Fibroblast of skin of left quadriceps (primary cell): ENCODE measurements at places on chromosomes 4 and X.
A peak's percentile ranks its signal among the peaks of the same experiment; 100 is the strongest.

- no peak for DNase-seq
These were observed 36.7 kb upstream of the ANK2 start for GRCh38 chr4:113012786-113013185.

DNA sequence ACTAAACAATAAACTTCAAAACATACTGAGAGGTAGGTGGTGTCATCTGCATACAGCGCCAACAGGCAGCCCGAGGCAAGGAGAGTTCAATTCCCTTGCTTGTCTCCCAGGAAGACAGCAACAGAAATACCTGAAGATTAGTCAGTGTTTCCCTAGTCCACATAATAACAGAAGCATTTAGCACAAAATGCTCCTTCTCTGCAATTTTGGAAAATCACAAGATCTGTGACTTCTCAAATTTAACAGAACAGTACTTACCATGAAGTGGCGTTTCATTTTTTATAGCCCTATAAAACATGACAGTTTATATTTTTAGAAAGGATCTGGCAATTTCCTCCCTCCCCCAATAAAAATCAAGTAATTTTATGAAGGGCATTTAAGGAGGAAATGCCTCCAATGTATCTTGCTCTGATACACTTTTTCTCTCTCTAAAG, 67.1 kb upstream of the MYOZ2 start:
- DNase-seq, result no peak

DNA sequence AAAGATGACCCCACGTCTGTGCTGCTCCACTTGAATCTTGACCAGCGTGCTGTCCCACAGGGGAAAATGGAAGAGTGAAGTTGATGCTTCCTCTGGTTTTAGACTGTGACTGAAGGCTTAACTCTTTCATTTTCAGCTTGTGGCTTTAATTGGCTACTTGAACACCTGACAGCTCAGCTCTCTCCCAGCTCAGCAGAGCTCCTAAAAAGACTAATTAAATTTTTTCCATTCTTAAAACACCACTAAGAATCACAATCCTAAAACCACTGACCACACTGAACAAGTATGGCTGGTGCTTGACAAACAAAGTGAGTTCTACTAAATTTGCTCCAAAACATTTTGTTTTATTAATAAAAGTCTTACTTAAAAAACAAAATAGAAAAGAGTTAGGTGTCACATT, 71.7 kb downstream of the SRPX start:
- no peak for DNase-seq

GRCh38 chrX:1420371-1420770, 28.5 kb upstream of the SLC25A6 start:
- DNase-seq, result no peak

DNA sequence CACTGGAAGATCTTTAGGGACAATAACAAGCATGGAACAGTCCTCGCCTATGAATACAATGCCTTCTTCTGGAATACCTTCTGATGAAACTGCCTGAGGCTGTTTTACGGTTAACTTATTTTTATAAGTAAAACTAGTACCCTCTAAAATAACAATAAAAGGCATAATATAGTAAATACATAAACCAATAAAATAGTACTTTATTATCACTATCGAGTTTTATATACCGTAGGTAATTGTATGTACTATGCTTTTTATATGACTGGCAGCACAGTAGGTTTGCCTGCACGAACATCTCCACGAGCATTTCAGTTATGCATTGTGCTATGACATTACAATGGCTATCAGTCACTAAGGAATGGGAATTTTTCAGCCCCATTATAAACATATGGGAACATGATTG, 8.0 kb downstream of the GUCY1A1 start:
- DNase-seq, result no peak

DNA sequence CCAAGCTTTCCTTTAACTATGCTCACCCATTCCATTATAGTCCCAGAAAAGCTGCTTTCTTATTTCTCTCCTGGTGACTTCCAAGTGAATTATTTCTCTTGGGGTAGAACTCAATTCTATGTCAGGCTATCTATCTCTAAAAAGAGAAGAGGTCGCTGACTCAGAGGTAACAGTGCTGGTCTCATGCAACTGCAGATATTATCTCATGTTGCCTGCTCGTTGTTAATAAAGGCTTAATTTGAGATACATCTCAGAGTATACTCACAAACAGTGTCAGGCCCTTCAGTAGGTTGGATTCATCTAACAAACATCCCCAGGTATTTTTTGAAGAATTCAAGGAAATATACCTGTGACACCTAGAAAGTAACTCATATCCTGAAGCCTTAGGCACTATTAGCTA, 2.7 kb downstream of the TMEM154 start:
- no peak for DNase-seq

DNA sequence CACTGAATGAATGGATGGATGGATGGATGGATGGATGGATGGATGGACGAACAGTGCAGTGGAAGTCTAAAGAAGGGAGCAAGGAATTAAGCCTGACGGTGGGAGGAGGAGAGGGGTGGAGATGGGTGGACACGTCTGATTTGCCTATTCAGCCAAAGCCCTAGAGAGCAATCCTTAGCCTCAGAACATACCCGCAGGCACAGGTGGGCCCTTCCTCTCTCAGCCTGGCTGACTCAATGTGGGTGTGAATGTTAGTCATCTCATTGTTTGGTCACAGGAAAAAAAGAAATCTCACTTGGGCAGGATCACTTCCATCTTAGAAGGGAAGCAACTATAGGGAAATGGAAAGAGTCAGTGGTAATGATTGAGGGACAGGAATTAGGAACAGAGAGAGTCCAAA, 165.9 kb downstream of the PJA1 start:
- no peak for DNase-seq

- peak; percentile 39 for DNase-seq
These were observed 41.0 kb upstream of the UCP1 start for GRCh38 chr4:140609548-140610425.

DNA sequence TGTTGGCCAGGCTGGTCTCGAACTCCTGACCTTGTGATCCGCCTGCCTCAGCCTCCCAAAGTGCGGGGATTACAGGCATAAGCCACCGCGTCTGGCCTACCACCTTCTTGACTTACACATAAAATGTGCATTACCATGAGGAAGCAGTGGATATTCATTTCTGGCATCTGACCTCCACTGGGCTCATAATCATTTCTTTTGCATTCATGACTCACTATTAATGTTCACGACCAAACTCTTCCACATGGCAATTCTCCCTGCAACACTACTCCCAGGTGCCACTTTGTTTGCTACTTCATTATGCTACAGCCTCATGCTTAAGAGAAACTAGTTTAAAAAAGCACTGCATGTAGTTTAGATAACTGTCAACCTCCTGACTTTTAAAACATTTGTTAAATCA, 22.7 kb downstream of the RASGEF1B start:
- DNase-seq, result no peak

GRCh38 chr4:181140037-181140603, 1103.1 kb upstream of the TENM3 start:
- DNase-seq, result no peak

GRCh38 chrX:17706676-17707075, 30.6 kb upstream of the SCML1 start:
- peak; percentile 44 for DNase-seq

DNA sequence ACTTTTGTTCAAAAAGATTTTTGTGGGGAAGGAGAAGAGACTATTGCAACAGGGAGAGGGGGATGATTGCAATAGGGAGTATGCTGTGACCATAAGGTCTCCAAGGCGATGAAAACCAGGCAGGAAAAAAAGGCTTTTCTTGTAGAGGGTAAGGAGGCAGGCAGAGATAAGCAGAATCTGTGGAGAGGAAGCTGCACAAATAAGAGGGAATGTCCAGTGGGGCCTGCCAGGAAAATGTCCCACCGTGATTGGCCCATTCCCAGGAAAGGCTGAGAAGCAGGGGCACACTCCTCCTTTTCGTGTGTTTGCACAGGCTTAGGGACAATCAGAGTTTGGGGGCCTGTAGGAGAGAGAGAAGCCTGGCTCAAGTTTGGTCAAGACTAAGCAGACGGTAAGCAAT, 29.1 kb downstream of the SPACA5 start:
- no peak for DNase-seq

GRCh38 chr4:185644408-185644807, 109.1 kb upstream of the PDLIM3 start:
- DNase-seq, result no peak

GRCh38 chr4:150039274-150040127, 38.7 kb upstream of the DCLK2 start:
- DNase-seq, result no peak

DNA sequence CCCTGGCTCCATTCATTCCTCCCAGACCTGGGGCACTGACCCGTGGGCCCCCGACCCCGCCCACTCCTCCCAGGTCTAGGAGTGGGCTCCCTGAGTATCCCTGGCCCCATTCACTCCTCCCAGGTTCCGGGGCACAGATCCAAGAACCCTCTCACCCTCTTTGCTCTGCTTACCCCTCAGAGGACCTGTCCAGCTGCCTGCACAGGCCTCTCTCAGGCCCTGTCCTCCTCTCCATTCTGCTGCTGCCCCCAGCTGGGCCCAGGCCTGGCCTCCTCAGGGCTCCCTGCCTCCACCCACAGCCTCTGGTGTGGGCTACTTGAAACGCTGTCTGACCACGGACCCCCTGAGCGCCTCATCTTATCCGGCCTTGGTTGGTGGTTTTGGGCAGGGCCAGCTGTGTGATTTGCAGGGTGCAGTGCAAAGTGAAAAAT, 217.7 kb upstream of the PSAPL1 start:
- no peak for DNase-seq

GRCh38 chr4:32191961-32192360, 1471.8 kb downstream of the PCDH7 start:
- no peak for DNase-seq

- peak; percentile 21 for DNase-seq
These were observed 78.8 kb downstream of the TMEM47 start for GRCh38 chrX:34578237-34578636.

GRCh38 chr4:149026696-149027095, 584.5 kb upstream of the NR3C2 start:
- DNase-seq, result no peak

DNA sequence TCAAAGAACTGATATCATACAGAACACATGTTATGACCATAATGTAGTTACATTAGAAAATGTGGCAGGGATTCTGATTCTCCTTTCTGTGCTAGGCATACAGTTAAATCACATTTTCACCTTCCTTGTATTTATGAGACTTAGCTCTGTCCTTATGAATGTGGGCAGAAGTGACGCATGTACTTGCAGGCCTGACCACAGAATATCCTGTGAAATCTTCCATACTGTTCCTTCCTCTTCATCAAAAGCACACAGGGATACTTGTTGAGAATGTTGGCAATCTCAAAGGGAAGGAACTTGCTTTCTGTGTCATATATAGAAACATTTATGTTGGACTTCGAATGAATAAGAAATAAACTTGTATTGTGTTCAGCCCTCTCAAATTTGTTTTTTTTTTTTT, 17.2 kb upstream of the MYOZ2 start:
- DNase-seq, result no peak

DNA sequence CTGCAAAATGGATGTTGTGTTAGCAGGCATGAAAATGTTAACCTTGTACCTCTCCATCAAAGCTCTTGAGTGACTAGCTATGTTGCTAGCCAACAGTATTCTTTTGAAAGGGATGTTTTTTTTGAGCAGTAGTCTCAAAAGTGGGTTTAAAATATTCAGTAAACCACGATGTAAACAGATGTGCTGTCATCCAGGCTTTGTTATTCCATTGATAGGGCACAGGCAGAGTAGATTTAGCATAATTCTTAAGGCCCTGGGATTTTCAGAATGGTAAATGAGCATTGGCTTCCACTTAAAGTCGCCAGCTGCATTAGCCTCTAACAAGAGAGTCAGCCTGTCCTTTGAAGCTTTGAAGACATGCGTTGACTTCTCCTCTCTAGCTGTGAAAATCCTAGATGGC, 18.4 kb downstream of the FGF2 start:
- DNase-seq, result no peak

GRCh38 chrX:34909151-34909550, 33.4 kb upstream of the FAM47B start:
- no peak for DNase-seq

- DNase-seq, result no peak
These were observed 57.4 kb downstream of the GATB start for GRCh38 chr4:151703401-151703800.

- no peak for DNase-seq
These were observed 13.2 kb downstream of the GALNT7 start for GRCh38 chr4:173181848-173182247.

DNA sequence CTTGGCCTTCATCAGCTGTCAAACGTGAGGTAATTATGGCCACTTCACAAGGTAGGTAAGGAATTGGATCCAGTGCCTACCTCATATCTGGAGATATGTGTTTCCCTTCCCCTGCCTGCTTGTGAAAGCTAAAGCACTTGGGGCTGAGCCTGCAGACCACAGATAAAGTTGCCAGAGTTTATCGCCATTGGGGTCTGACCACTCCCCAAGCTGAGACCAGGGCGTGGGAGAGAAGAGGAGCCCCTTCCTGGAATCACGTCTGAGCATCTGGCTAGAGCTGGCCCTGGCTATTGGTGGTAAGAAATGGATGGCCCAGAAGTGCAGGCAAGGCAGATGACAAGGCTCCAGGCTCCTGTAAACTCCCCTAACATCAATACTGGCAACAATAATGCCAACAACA, 2.7 kb downstream of the ALAS2 start:
- no peak for DNase-seq

- DNase-seq, result peak; percentile 99
These were observed 36.0 kb upstream of the ARSJ start for GRCh38 chr4:114015444-114015899.

- DNase-seq, result no peak
These were observed 100.7 kb upstream of the GRPR start for GRCh38 chrX:16022580-16023200.

GRCh38 chr4:181962321-181962720, 280.9 kb upstream of the TENM3 start:
- DNase-seq, result no peak

GRCh38 chrX:1463581-1463980, 10.9 kb upstream of the ASMTL start:
- no peak for DNase-seq

- no peak for DNase-seq
These were observed 469.0 kb upstream of the PRKX start for GRCh38 chrX:4182408-4182806.

DNA sequence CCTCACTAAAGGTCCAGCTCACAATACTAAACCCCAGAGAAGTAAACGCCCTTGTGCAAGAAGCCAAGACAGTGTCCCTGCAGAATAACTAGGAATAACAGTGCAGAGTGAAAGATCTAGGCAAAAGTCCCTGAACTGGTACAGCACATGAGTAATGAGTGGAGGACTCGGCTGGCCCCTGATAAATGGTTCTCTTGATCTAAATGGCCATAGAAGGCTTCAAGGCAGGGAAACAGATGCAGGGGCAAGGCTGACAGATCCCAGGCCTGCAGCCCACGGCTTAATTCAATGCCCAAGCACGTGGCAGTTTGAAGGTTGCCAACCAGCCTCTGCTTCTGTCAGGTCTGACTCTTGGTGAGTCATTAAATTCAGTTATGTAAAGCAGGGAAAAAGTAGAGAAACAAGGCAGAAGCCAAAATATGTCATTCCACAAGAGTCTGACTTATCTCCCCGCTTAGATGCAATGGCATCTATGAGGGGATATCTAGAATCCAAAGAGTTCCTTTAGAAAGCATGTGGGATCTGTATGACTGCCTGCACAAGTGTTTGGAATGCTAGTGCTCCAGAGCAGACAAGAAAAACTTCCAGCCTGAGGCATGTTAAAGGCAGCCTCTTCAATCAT, 121.3 kb downstream of the PRDM5 start:
- DNase-seq, result peak; percentile 18
